Right atrium auricular region (tissue), 2 donors: ENCODE measurements at places on chromosomes 2 and 18. TPM values are rescaled to one million over a fixed set of nuclear protein-coding genes. Genes with fewer than 3 reads are reported as not detected.

- no peak for DNase-seq
Measured at GRCh38 chr2:198901894-198902293, 555.8 kb downstream of the SATB2 start.

GRCh38 chr18:44651478-44651877 is 29.2 kb upstream of the SETBP1 start:
- DNase-seq: no peak

DNA sequence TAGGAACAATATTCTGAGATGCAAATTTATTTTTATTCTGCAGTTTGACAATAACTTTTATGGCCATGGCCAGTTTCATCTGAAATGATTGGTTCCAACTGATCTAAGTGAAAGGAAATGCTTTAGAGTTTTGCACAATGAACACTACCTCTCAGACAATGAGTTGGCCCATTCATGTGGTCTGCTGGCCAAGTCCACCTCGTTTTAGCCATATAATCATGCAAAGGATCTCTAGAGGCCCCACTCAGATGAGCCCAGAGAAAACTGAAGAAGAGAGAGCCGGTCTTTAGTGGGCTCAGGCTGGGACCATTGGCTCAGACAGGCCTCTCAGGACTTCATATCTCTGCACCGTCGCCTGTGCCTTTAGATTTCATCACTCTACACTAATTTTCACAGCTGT is 254.7 kb downstream of the MREG start:
- no peak for DNase-seq

DNA sequence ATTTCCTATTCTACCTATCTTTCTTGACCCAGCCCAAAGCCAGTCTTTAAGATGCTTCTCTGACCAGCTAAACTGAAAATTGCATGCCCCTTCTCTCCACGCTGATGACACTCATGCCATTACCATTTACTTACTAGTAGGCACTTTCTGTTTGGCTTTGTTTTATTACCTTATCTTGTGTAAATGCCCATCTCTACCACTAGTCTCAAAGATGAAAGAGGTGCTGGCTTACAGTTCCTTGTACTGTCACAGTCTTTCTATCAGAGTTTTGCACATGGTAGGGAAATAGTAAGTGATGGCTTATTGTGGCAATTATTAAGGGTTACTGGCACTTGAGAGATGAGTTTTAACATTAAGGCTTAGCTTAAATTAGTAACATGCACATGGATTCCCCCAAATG is 352.1 kb downstream of the RBM43 start:
- no peak for DNase-seq

DNA sequence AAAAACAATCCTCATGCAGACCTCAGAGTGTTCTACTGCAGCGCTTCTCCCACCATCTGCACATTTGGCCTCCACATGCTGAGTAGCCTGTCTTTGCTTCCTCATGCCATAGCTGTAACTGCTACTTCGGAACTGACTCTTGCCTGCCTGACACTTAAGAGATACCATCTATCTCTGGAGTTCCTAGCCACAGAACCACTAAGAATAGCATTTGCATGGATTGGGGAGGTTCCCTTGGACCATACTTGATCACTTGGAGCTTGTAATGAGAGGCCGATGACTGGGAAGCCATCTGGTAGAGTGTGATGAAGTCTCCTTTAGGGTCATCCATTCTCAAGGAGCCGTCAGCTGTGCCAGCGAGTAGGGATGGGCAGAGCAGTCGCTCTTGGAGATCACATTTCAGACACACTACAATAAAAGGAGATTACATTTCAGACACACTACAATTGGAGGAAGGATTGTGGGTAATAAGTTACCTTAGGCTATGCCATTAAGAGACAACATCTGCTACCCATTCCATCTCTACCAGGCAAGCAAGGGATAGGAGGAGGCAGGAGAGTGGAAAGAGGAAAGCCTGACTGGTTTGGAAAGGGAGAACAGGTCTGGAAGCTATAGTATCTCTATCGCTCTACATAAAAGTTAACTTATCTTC is 21.8 kb downstream of the DOK1 start:
- no peak for DNase-seq

- no peak for DNase-seq
Measured at GRCh38 chr2:157900203-157900602, 24.1 kb upstream of the ACVR1 start.

- DNase-seq: no peak
Measured at GRCh38 chr2:180722551-180723239, 257.7 kb upstream of the UBE2E3 start.

GRCh38 chr2:208136716-208137094 is 7.1 kb upstream of the CRYGC start:
- no peak for DNase-seq

GRCh38 chr2:94861308-94862152 is 9.7 kb upstream of the TEKT4 start:
- no peak for DNase-seq

- DNase-seq: no peak
Measured at GRCh38 chr2:119546447-119546767, 2.2 kb downstream of the CFAP221 start.

DNA sequence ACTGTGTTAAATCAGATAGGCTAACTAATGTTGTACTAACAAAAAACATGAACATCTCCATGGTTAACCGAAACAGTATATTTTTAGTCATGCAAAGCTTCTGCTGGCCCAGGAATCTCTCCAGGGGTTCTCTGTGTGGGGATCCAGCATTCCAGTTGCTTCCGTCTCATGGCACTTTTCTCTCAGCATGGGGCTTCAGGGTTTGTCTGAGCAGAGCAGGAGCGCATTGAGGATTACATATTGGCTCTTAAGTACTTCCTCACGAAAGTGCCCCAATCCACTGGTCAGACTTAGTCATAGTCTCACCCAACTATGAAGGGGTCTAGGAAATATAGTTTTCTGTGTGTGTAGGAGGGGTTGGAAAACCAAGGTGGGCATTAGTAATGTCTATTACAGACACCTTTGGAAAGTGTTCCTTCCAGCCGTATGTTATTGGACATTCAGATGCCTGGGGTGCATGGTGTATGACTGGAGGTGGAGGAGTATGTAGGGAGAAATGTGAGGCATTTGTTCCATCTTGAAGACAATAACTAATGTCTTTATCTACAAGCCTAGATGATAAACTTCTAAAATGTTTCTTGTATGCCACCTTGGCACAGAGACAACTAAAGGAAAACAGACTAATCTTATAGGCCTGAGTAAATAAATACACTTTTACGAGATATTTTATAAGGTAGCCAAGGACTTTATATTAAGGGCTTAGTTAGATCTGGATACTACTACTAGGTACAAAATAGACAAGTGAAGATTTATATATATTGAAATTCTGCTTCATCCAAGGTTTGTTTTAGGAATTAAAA is 123.8 kb upstream of the ZEB2 start:
- no peak for DNase-seq

DNA sequence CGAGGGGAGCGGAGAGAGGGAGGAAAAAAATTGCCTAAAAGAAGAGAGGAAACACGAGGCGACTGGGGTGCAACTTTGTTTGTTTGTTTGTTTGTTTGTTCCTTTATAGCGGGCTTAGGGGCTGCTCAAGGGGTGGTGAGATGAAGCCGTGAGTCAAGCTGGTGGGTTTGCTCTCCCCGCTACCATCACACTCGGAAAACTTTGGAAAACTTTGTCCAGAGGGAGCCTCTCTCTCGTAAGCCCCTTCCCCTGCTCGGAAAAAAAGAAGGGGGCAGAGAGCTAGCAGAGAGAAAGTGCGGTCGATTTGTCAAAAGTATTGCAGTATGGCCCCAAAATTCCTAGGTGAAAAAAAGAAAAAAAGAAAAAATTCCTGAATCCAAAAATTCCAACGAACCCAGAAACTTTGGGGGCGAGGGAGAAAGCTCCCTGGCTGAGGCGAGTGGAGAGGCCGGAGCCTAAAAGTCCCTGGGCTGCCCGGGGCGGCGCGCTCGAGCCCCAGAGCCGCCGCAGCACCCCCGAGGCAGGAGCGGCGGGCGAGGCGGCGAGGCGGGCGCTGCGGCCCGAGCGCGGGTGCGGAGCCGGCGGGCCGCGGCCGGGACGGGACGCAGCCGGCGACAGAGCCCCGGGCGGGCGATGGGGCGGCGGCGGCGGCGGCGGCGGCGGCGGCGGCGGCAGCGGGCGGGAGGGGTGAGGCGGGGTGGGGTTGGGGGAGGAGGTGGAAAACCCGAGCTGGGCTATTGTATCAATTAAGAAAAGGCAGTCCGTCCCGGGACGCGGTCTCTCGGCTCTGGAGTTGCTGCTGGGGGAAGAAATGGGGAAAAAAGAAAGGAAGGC is 558 bp upstream of the CYP26B1 start:
- peak; percentile 56 for DNase-seq

- no peak for DNase-seq
Measured at GRCh38 chr2:105578166-105578565, 166.5 kb upstream of the NCK2 start.

- peak; percentile 67 for DNase-seq
Measured at GRCh38 chr2:101619191-101619591, 78.3 kb upstream of the MAP4K4 start.

DNA sequence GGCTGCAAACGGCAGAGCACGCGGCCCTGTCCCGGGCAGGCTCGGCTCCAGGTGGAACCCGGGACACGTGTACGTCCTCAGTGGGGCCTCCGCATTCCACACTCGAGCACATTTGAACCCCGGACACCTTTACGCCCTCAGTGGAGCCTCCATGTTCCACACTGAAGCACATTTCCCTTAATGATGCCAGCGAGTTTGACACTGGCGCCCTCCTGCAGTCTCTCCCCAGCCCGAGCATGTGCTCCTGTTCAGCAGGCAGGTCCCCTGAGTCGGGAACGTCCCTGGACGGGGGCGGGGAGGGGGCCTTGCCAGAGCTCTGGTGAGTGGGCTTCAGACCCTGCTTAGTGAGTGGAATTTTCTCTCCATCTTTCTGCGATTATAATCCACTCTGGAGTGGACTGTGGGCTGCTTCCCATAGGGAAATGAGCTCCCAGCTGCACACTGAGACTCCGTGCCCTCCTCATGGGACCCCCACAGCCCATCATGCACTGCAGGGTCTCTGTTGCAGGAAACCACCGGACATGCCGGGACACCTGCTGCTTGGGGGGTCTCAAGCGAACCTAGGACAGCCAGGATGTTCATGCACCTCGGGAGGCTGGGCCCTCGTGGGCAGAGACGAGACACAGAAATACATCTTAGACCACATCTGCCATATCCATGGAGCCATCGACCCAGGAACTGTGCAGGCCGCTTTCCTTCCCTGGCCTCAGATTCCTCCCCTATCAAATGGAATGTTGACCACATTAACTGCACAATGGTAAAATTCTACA is 70.3 kb upstream of the SNTG2 start:
- peak; percentile 32 for DNase-seq

- DNase-seq: no peak
Measured at GRCh38 chr18:12770469-12771219, 67.8 kb downstream of the PSMG2 start.

DNA sequence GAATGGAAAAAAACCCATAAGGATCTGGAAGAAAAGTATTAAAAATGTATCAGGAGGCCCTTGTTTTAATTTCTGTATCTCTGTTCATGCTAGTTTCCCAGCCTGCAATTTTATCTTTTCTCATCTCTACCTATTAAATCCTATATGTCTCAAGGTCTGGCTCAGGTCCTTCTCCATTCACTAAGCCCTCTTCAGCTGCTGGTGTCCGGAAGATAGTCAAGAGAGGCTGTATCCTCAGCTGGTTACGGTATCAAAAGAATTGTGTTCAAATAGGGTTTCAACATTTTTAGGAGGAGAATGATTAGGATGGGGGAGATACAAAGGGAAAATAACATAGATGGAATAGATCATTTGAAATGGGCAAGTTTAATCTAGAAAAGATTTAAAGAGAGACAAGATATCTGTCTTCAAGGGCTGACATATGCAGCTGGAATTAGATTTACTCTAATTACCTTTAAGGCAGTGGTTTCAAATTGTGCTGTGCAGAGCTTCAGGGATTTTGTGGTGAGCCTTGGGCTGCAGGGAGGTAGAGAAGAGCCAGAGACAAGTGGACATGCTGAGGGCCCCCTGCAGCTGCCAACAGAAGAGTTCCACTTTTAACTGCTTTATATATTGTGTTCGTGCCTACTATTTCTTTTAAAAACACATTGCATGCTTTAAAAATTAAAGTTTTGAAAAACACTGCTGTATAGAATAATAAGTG is 24.1 kb downstream of the GREB1L start:
- DNase-seq: no peak

The SCYGR4 gene
- total RNA-seq: not detected

The SATB2 gene
- total RNA-seq: 1.0 TPM

The SIX3 gene
- not detected for total RNA-seq

The RTP5 gene
- not detected for total RNA-seq

The LBX2 gene
- total RNA-seq: 1.0 TPM

The STARD6 gene
- not detected for total RNA-seq

The UGT1A3 gene
- total RNA-seq: not detected

The KIAA2012 gene
- total RNA-seq: not detected

The PID1 gene
- 24.0 TPM for total RNA-seq

The IL1R1 gene
- total RNA-seq: 86.2 TPM

The IFIH1 gene
- 6.6 TPM for total RNA-seq
